ENCODE measurements at places on chromosomes 7 and 10.

GRCh38 chr7:2944739-2945138 lies 98.9 kb downstream of the CARD11 start:
- no peak for DNase-seq

DNA sequence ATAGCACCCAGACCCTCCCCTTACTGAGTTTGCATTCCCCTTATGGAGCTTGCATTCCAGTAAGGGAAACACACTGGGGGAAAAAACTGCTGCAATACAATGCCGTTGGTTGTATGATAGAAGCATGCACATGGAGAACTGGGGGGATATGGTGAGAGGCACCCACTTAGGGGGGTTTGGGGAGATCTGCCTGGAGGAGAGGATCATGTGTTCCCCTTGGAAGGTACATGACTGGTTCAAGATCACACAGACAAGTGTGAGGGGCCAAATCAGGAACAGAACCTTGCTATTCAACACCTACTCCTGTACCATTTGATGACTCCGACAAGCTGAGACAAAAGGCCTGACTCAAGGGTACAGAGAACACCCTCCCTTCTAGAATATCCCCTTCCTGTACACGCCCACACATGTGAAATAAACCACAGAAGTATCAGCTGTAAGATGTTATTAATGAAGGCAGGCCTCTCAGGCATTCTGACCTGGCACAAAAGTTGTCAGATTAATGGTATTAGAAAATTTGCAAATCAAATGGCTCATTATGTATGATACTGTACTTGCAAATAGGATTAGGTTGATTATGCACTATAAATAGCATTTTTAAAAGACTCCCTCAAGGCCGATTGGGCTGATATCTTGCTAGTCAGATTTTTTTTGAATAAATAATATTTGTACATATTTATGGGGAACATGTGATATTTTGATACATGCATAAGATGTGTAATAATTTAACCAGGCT lies 122.2 kb downstream of the NPY start:
- DNase-seq: no peak

DNA sequence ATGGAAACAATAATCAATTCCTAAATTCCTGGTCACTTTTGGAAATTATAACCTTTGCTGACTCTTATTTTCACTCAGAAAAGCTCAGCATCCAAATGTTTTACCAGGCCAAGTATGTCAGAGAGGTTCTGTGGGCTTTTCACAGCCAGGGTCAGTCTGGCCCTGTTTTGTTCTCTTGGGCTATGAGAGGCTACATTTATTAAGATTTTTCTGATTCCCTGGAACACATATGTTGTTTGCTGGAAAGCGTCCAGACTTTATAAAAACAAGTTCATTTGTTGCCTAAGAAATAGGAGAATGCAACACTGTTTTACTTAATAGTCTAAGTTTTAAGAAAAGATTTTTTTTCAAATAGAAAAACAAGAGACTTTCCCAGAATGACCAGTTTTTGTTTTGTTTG lies 238.4 kb upstream of the PLXDC2 start:
- DNase-seq: no peak

DNA sequence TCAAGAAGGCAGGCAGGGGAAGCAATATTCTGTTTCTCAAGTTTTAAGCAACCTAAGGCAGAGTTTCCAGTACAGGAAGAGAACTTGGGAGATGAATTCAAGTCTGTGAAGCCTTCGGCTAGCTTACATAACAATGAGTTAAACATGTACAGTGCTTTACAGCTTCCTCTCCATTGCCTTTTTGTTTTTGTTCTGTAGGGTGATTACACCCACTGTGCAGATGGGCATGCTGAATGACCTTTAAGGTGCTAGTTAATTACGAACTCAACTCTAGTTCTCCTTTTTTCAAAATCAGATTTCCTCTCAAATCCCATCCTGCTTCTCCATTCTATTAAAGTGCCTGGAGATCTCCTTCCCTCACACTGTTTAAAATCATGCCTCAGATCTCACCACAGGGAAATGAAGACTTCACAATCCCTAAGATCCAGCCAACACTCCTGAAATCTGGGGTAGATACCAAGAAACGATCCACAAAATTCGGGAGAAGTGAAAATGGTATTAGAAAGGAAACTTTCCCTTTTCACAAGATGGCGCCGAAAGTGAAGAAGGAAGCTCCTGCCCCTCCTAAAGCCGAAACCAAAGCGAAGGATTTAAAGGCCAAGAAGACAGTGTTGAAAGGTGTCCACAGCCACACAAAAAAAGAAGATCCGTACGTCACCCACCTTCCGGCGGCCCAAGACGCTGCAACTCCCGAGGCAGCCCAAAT lies 16.8 kb upstream of the MSMB start:
- DNase-seq: no peak

GRCh38 chr7:28136420-28136819 lies 44.2 kb downstream of the JAZF1 start:
- DNase-seq: no peak

- no peak for DNase-seq
These were observed 233.9 kb downstream of the WDR37 start for GRCh38 chr10:1290071-1290471.

DNA sequence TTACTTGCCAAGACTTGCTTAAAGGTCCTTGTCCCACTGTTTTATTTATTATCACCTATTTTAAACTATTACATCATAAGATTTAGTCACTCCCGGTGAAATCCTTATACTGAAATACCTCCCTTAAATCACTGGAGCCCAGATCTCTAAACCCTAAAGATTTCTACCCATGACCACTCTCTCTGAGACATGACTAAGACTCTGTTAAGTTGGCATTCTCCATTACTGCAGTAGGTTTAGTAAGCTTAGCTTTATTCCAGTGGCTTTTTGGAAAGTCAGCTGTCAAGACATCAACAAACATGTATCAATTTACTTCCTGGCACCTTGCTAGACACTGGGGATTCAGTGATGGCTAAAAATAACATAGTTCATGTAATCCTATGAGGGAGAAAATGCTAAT lies 874.2 kb downstream of the KCNMA1 start:
- DNase-seq: no peak

DNA sequence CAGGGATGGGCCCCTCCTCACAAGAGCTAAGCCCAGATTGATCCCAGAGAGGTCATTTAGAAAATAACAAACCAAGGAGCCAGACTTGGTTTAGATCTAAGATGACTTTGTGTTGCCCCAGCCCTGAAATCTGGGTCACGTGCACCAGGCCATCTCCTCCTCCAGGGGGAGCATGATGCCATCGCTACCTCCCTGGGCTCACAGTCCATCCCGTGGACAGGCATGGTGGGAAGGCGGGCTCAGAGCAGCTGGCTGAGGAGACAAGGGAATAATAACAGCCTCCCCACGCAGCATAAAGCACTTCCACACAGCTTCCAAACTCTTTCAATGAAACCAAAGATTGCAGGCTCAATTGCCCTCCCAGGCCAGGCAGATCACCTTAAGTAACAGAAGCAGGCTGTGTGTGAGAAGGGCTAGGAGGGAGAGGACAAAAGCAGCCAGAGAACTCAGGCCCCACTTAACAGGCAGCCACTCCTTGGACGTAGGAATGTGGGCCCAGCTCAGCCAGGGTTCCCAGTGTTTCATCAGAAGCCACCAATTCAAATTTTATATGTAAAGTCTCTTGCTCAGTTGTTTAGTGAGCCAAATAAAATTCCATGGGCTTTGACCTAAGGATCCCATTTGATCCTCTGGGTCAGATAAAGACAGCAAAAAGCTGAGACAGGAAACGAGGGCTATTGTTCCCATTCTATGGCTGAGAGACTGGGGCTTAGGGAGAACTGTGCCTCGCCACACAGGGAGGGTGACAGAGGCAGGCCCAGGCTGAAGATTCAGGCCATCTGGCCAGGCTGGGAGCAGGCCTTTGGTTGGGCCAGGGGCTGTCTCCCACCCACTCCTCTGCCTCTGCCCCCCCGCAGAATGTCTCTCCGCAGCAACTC lies 100.2 kb downstream of the COL13A1 start:
- no peak for DNase-seq

DNA sequence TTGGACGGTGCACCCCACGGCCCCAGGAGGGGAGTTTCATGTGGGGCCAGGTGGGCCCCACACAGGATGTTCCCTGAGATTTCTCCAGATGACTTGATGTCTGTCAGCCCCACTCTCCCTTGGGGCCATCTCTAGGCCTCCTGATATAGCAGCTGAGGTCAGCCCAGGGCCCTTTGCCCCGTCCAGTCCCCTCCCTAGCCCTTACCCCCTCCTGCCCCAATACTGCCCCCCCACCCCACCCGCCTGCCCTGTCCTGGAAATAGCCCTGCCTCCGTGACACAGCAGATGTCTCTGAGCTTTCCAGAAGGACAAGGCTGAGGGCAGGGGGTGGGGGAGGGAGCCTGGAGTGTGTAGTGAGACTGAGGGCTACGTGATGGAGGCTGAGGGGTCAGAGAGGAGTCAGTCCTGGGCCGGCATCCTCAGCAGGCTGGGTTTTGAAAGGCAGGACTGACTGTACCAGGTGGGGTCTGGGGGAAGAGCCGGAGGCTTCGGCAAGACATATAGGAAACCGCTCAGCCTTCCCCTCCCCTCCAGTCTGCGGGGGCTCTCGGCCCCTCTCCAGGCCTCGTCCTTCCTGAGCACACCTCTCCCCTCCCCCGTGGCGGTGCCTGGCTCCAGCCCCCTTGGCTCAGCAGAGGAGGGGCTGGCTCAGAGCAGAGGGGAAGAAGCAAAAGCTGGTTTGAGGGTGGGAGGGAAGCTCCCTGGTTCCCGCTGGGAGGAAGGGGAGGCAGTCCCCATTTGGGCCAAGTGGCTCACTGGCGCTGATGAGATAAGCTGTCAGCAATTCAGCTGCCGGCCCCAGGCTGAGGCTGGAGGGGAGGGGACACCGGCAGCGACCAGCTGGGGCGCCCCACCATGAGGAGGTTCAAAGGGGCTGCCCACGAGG lies 2.0 kb downstream of the FLNC start:
- DNase-seq: no peak

- DNase-seq: no peak
These were observed 4.0 kb upstream of the MINPP1 start for GRCh38 chr10:87500646-87501048.

Data from activated gamma-delta T cell treated with Interleukin-2 at 50 U/mL for 16 hours (primary cell).